Natural killer cell treated with Interleukin-12 subunit alpha and Interleukin-12 subunit beta and Interleukin-15 and Interleukin-18, amount 100 ng/mL, for 72 hours (primary cell): ENCODE measurements at places on chromosomes 2 and 18. TPM values are rescaled to one million over a fixed set of nuclear protein-coding genes. Genes with fewer than 3 reads are reported as not detected.

MCEE gene
- 14.2 TPM for total RNA-seq

FZD7 gene
- total RNA-seq, result 1.6 TPM

LINC00305 gene
- total RNA-seq, result not detected

IL1F10 gene
- not detected for total RNA-seq

AP1S3 gene
- 5.6 TPM for total RNA-seq

MOGAT1 gene
- not detected for total RNA-seq

RAB6C gene
- not detected for total RNA-seq

CD8B2 gene
- total RNA-seq, result 0.61 TPM
